ENCODE measurements at places on chromosomes 12 and 14.

DNA sequence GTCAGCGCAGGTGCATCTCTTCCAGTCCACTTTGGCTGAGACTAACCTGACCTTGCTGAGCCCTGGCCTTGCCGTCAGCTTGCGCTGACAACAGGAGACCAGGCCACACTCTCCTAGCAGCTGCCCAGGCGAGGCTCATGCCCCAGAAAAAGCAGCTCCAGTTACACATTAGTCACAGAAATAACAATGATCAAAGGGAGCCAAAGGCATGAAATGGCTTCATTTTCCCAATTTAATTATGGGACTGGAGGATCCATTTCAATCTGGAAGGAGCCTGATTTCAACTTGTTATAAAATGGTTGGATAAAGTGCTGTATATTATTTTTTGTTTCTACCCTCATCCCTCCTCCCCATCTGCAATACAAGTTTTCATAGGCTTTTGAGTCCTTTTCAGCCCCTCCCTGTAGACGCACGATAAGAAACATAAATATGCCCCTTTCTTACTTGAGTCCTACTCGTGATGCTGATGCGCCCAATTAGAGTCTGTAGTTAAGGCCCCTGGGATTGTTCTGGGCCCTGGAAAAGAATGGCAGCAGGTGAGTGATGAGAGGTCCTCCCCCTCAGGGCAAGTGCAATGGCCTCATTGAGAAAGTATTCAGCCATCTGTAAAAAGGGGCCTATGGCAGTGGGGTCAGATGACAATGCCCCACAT lies 376.0 kb downstream of the C12orf75 start:
- DNase-seq, result peak; percentile 14

DNA sequence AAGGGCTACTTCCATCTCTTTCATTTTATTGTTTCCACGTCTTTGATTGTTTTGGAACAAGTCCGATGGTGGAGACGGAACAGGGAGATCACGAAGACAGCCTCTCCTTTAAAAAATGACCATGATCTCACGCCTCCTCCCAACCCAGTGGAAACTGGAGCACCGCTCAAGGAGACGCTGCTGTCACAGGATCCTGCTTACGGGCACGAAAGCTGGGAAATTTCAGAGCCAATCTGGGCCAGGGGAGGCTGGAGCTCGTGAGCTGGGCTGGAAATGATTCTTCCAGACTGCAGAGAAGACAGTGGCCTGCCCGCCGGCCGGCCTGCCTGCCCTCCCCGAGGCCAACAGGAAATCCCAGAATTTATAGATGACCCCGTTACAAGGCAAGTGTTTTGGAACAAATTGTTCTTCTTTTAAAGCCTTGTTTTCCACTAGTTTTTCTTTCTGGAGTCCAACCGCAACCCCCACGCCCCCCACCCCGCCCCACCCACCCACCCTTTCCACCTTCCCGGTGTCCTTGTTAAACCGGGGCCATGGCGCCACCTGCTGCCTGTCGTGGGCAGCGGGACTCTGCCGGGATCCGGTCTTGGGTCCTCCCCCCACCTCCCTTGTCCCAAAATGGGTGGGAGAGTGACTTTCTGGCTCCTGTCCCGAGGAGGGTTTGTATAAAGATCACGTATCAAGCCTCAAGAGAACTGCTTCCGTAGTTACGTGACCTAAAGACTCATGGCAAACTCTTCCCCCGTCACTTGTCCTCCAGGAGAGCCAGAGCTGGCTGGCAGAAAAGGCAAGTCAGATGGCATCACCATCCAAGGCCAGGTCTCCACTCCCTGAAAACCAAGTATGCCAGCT lies 40.3 kb downstream of the MAP1LC3B2 start:
- DNase-seq, result peak; percentile 65

- no peak for DNase-seq
Measured at GRCh38 chr12:96497855-96498254, 8.5 kb downstream of the CFAP54 start.

DNA sequence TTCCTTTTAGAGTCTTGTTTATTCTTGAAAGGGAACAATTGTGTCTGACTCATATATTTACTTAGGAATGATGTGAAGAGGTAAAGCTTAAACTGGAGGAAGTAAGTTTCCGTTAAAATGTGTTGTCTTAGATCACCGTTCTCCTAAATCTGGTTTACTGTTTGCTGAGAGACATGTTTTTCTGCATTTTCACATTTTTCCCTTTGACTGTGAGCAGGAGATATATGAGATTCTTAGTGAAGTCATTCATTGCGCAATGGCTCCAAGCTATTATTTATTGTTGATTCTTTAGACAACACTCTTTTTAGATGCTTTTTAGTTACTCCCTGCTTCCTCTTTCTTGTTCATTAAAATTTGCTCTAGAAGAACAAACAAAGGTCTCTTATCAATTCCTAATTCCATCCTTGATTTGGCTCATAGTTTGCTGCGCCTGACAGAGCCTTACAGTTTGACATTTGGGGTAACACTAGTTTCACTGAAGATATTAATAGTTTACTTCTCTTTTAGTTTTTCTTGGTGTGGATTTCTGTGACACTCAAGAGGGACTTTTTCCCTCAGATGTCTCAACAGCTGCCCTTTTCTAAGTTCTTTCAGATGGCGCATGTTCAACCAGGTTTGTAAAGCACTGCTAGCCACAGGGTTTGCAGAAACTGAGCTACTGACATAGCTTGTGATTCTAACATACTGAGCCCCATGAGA lies 11.4 kb downstream of the CLECL1 start:
- no peak for DNase-seq

DNA sequence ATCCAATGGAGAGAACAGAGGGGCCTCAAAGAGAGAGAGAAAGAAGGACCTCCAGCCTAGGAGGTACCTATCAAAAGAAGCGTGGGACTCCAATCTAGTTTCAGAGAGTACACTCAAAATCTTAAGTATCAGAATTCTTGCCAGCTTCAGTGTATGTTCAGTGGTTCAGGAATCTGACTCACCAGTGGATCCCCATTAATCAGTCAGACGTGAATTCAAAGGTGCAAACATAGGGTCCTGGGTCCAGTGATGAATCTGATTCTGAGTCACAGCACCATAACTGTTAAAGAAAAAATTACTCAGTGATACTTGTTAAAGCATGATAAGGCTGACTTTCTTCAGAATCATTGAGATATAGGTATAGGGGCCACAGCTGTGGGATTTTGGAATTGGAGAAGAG lies 33.2 kb downstream of the ETNK1 start:
- peak; percentile 29 for DNase-seq

DNA sequence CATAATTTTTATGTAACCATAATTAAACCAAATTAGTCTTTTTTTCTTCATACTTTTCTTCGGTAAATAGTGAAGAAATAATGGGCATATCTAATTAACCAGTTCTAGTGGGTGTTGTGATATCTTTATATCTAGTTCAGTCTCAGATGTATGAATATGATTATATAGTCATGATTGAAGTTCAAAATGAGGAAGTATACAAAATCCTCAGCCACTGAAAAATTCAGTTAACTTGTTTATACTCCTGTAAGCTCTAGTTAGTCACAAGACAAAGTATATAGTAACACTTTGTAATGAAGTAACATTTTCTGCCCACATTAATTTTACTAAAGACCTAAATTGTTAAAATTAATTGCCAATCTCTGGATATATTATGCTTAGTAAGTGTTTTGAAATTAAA lies 46.5 kb downstream of the CAND1 start:
- DNase-seq, result no peak

DNA sequence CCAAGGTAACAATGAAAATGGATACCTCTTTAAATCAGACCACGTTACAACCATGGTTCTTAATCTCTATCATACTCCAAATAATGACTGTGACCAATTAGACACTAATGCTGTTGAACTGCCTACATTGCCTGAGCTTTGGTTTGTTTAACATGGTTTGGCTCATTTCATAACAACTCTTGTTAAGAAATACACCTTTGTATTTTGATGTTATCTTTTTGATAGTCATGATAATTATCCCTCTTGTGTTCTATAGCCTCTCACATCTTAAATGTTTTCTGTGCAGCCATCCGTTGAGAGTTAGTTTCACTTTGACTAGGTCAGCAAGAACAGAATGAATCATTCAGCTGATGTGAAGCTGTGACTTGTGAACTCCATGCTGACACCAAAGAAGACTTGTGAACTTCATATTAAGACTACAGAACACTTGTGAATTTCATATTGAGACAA lies 75.5 kb upstream of the RERGL start:
- DNase-seq, result no peak

GRCh38 chr12:20097626-20098025 lies 270.7 kb upstream of the PDE3A start:
- no peak for DNase-seq

GRCh38 chr12:25051656-25052195 lies 102.8 kb upstream of the BCAT1 start:
- no peak for DNase-seq

- DNase-seq, result no peak
Measured at GRCh38 chr14:100712490-100712889, 14.2 kb upstream of the DLK1 start.

DNA sequence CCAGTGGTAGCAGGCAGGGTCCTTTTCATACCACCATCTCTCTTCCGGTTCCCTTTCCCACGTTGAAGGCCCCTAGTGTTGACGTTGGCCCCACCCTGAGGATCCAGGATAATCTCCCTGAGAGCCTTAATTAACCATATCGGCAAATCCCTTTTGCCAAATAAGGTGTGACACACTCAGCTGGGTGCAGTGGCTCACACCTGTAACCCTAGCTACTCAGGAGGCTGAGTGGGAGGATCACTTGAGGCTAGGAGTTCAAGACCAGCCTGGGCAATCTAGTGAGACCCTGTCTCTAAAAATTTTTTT lies 2.8 kb upstream of the TMEM119 start:
- no peak for DNase-seq

- no peak for DNase-seq
Measured at GRCh38 chr12:50961708-50962107, 9.4 kb downstream of the HIGD1C start.

GRCh38 chr12:2336409-2336829 lies 283.6 kb downstream of the CACNA1C start:
- DNase-seq, result peak; percentile 85

DNA sequence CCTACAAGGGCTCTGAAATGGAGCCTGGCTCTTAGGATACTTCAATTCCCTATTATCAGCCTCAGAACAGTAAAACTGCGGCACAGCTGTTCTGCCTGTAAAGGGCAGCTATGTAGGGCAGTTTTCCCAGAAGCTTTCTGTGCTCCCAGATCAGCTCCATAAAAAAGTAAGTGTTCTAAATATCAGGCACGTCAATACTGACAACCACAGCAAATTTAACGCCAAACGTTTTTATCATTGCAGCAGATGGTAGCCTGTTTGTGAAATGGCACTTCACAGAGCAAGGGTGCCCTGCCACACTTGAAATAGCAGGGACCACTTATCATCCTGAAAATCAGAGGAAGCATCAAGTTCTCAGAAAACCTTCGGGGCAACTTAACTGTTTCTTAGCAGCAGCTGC lies 54.8 kb upstream of the PTHLH start:
- no peak for DNase-seq

- no peak for DNase-seq
Measured at GRCh38 chr14:67392123-67392522, 19.8 kb downstream of the PLEK2 start.

DNA sequence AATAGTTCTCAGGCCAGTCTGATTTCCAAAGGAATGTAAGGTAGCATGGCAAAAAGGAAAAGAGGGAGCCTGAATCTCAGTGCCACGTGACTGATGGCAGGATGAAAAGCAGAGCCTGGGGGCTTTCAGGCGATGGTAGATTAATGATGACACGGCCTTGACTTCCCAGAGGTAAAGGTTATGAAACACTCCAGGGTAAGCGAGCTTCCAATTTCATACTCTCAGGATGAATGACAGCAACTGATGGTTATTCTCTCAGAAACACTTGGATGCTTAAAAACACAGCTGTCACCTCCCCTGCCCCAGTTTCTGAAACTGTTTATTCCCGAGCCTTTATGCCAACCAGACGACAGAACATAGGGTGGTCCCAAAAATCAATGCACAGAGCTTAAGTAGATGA lies 28.8 kb downstream of the GDF11 start:
- DNase-seq, result no peak

DNA sequence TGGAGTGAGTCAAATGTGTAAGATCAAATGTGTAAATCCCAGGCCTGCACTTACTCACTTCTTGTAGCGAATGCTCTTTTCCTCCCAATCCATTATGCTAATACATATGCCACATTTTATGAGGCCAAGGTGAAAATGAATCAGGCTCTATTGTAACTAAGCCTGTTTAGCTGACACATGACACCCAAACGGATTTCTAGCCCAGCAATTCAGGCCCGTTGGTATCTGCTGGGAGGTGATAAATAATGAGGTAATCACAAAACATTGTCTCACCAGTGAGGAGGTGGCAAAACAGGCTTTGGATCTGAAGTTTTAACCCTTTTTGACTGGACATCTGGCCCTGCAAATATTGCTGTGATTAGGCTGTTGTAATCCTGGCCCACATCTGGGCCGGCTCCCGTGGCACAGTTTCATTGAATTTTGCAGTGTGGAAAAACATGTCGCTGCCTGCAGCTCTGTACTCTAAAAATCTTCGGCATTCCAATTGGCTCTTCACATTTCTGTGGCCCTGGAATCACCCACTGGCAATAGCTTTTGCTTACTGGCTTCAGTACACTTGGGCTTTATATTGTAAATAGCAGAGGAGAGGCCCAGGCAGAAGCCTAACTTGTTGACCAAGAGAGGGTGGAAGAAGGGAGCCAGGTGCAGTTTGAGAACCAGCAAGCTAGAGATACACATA lies 106.1 kb downstream of the PAX9 start:
- peak; percentile 57 for DNase-seq

DNA sequence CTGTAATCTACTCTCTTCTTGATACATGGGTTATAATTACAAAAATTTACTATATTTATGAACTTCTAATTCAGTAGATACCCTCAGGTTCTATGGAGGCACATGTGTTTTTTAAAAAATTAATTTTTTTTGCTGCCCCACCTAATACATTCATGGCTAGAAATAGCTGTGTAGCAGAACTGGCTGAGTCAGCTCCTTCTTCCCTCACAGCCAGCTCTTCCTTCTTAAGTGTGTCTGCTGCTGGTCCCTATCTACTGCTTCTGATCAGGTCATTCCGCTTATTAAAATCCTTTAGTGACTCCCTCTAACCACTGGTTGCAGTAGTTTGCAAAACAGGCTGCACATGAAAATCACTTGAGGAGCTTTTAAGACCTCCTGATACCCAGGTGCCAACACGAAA lies 400.1 kb downstream of the APAF1 start:
- no peak for DNase-seq

DNA sequence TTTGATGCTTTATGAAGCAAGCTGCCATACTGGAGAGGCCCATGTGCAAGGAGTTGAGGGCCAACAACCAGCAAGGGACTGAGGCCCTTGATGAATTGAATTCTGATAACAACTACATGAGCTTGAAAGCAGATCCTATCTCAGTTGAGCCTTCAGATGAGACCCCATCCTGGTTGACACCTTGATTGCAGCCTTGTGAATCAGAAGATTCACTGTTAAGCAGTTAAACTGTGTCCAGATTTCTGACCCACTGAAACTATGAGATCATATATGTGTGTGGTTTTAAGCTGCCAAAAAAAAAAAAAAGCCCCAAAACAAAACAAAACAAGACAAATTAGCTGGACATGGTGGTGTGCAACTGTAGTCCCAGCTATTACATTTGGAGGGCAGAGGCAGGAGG lies 42.1 kb downstream of the GPR19 start:
- no peak for DNase-seq

Measured in MG63 (cell line).